ENCODE measurements at places on chromosomes 11 and 22.

GRCh38 chr11:65661599-65662246, 993 bp downstream of the RELA start:
- no peak for DNase-seq

- no peak for DNase-seq
Observed at GRCh38 chr11:6377902-6378639, 12.2 kb upstream of the SMPD1 start.

GRCh38 chr11:90556606-90557005, 333.8 kb upstream of the CHORDC1 start:
- no peak for DNase-seq

GRCh38 chr11:44267006-44267749, 42.8 kb downstream of the ALX4 start:
- no peak for DNase-seq

GRCh38 chr11:127996825-127997224, 590.5 kb downstream of the ETS1 start:
- no peak for DNase-seq

DNA sequence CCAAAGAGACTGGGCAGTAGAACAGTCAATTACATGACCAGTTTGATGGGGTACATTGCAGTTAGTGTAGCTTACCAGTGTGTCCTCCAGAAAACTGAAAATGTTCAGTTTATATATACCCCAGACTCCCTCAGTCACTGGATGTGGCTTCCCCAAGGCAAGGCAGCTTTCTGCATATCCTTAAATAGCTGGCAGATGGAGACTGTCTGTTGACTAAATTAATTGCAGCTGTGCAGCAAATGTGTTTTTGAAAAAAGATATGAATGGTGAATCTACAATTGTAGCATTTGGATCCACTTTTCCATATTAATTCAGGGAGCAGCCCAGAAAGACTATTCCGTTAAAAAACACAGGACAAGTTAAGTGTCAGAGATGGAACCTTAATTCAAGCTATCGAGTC, 565.1 kb upstream of the CCDC179 start:
- DNase-seq: no peak

GRCh38 chr11:123576082-123576481, 78.3 kb downstream of the SCN3B start:
- DNase-seq: no peak

- DNase-seq: no peak
Observed at GRCh38 chr11:65491163-65491465, 7.7 kb upstream of the MALAT1 start.

- peak; percentile 48 for DNase-seq
Observed at GRCh38 chr11:33257897-33258630, 883 bp downstream of the HIPK3 start.

DNA sequence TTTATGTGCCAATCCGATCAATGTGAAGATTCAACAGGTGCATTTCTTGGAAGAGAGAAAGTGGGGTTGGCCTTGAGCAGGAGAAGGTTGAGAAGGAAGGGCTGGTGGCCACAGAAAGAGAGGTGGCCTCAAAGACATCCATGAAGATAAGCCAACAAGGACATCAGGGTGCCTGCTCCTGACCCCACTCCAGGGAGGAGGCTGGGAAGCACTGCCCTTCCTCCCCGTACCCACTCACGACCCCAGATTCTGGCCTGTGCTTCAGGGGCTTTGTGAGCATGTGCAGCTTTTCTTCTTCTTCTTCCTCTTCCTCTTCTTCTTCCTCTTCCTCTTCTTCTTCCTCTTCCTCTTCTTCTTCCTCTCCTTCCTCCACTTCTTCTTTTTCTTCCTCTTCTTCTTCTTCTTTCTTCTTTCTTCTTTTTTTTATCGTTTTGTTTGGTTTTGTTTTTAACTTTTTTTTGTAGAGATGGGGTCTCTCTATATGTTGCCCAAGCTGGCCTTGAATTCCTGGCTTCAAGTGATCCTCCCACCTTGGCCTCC, 30.3 kb downstream of the DKK3 start:
- no peak for DNase-seq

Measured in stimulated activated CD8-positive, alpha-beta memory T cell treated with anti-CD3 and anti-CD28 coated beads, Interleukin-12 subunit alpha, Interleukin-12 subunit beta, amount 100 ng/mL, for 4 hours (primary cell).